ENCODE measurements at places on chromosomes 16 and 17.

- DNase-seq = no peak
Observed at GRCh38 chr16:13194766-13195165, 293.4 kb downstream of the SHISA9 start.

- DNase-seq = no peak
Observed at GRCh38 chr16:19182481-19182880, 14.4 kb downstream of the SYT17 start.

GRCh38 chr17:30134551-30134950 lies 17.9 kb downstream of the NSRP1 start:
- no peak for DNase-seq

DNA sequence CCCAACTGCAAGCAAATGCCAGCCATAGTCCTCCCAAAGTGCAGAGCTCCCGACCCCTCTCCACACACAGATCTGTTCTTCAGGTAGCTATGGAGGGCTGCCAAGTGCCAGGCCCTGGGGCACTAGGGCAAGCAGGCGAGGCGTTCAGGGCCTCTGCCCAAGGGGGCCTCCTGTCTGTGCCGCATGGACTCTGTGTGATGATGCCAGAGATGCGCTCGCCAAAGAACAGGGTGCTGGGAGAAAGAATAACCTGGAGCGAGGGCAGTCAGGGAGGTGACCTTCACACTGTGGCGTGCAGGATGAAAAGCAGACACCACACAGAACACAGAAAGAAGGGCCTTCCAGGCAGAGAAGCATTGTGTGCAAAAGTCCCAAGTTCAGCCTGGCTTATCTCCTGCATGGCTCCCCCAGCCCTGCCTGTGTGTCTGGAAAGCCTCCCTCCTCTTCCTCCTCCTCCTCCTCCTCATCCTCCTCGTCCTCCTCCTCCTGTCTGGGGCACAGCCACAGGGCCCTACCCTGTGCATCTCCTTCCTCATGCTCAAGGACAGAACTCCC lies 44.2 kb downstream of the PEMT start:
- DNase-seq = peak; percentile 59

- no peak for DNase-seq
Observed at GRCh38 chr17:50432125-50432762, 6.2 kb downstream of the ACSF2 start.

GRCh38 chr17:50559674-50560184 lies 786 bp upstream of the CACNA1G start:
- DNase-seq = peak; percentile 86

GRCh38 chr17:81059026-81059425 lies 24.1 kb downstream of the BAIAP2 start:
- DNase-seq = no peak

DNA sequence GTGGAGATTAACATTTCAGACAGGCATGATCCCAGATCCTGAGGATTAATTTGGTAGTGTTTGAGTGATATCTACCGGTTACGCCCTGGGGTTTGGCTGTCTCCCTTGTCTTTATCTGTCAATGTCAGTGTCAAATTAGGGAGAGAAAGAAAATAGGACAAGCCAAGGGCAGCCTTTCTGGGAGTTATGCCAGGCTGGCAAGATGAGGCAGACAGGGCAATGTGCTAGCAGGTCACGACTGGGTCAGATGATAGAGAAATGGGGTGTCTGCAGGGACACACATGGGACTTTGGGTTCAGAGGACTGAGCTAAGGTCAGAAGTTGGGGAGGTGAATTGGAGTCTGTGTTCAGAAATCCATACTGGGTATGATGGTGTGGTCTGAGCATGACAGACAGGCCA lies 27.4 kb upstream of the LYRM9 start:
- DNase-seq = no peak
